Activated CD8-positive, alpha-beta memory T cell treated with anti-CD3 and anti-CD28 coated beads for 24 hours (primary cell): ENCODE measurements at places on chromosomes 6 and 20.

DNA sequence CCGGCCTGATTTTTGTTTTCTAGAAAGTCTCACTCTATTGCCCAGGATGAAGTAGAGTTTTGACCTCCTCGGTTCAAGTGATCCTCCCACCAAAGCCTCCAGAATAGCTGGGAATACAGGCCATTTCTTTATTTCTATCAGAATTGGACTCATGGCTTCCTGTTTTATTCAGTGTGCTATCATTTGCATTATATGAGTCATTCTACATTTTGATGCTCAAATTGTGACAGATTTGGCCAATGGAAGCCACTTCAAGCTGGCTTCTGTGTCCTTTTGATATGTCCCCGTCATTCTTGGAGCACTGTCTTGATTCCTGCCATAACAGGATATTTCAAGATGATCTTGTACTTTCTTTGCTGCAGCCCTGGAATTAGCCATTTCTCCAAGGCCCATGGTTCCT lies 75.1 kb downstream of the CNBD2 start:
- no peak for DNase-seq

DNA sequence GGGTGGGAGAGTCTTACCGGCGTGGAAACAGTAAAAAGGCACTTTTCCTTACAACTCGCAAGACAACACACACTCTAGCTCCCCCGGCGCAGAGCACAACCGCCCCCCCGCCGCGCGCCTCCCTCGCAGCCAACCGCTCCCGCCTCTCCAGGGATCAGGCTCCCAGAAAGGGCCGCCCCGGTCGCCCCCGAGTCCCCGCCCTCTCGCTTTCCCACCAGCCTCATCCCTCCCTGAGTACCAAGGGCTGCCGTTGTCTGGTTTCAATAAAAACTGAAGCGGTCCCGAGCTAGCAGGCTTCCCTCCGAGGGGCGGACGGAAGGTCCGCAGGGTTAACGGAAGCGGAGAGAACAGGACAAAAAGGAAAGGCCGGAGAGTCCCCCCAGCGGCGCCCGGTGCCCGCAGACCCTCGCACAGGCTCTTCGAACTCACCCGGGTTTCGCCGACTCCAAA lies 804 bp downstream of the ELOVL5 start:
- peak; percentile 77 for DNase-seq

DNA sequence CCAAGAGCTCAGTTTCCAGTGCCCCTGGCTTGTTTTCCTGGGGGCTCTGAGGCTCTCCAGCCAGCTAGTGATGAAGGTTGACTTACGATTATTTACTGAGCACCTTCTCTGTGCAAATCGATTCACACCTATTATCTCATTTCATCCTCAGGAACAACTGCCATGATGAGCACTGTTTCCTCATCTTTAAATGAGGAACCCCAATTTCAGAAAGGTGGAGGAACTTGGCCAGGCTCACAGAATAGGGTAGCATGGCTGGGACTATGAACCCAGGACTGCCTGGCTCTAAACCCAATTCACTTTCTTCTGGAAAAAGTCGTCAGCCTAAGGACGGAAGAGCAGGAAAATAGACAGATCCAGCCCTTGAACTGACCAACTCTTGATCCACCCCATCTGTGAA lies 3.5 kb upstream of the BPI start:
- no peak for DNase-seq

GRCh38 chr20:50726955-50727791 lies 4.2 kb upstream of the PARD6B start:
- DNase-seq = no peak

DNA sequence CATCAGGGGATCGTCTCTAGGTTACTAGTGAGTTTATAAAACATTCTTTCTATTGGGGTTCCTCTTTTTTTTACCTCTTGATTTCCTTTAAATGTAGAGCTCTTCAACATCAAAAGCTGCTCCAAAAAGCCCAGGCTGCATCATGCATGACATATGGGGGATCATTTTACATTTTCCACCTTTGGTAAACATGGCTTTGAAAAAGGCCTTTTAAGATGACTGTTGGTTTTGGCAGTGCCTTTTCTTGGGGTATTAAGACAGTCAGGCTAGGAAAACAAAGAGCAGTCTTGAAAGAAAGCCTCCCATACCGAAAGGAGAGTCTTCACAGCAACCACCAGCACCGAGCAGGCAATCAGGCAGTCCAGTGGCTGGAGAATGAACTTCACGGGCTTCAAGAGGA lies 73.2 kb downstream of the NPEPL1 start:
- no peak for DNase-seq

GRCh38 chr6:33850296-33850695 lies 46.5 kb upstream of the MLN start:
- no peak for DNase-seq

DNA sequence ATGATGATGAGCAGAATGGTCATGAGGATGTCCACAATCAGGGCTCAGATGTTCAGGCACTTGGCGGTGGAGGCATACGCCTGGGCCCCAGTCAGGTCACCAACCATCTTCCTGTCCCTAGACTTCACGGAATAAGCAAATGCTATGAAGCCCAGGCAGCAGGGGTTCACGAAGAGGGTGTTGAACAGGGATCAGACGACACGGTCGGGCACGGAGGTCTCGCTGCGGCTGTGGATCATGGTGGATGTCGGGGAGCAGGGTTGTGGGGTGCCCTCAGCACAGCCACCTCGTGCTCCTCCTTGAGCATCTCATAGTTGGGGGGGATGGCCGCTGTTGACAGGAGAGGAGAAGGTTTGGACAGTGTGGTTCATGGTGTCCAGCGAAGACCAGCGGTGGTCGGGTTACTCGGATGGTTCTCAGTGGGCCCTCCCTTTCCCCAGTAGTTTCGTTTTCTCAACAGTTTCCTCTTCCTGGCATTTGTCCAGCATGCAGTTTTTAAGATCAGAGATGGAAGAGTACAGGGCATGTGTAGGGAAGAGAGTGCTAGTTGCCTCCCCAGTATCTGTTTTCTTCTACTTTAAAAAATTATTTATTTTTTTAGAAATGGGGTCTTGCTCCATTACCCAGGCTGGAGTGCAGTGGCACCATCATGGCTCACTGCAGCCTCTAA lies 20.3 kb upstream of the SPDEF start:
- no peak for DNase-seq
